Tibial nerve (tissue), 4 donors: ENCODE measurements at places on chromosomes 6 and 20. TPM values are rescaled to one million over a fixed set of nuclear protein-coding genes. Genes with fewer than 3 reads are reported as not detected.

C6orf132 gene
- total RNA-seq, result 0.22 TPM

SPACA1 gene
- total RNA-seq, result not detected

OLIG3 gene
- total RNA-seq, result not detected

CDSN gene
- not detected for total RNA-seq

SLC26A8 gene
- 0.30 TPM for total RNA-seq

SH3BGRL2 gene
- 42.9 TPM for total RNA-seq
